ENCODE measurements at places on chromosomes 7 and 10.

- no peak for DNase-seq
Measured at GRCh38 chr10:52933748-52934147, 161.2 kb upstream of the MBL2 start.

DNA sequence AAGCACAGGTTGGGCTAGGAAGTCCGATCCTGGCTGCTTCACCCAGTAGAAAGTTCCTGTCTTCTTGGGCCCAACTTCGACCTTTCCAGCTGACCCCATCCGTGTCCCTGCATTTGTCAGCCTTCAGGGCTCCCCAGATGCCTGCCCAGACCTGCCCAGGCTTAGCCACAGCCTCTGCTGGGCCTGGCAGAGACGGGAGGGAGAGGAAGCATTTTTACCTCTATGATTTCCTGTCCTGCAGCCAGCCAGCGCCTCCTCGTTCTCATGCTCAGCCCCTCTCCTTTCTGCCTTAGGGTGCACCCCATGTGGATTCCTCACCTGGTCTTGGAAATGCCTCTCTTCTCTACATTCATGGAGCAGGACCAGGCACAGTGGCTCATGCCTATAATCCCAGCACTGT is 3.7 kb downstream of the METTL27 start:
- DNase-seq: peak; percentile 23

- DNase-seq: no peak
Measured at GRCh38 chr10:132062641-132063390, 2.9 kb upstream of the JAKMIP3 start.

- DNase-seq: no peak
Measured at GRCh38 chr10:119539359-119539825, 3.1 kb downstream of the RGS10 start.

DNA sequence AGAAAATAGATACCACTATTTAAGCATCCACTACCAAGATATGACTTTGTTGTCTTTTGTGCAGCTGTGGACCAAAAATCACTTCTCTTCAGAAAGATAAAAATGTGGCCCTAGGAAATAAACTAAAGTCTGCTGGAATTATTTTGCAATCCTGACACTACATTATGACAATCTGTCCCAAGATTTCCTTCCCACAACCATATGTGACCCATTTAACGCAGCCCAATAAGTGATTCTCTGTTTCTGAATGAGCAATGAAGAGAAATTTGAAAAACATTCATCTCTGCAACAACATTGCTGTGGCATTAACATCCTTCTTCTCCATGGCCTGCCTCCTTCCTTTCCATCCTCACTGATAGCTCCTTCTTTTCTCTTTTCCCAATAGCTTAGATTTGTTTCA is 212.0 kb downstream of the TSPAN12 start:
- no peak for DNase-seq

GRCh38 chr7:21526007-21526406 is 16.8 kb upstream of the DNAH11 start:
- no peak for DNase-seq

- DNase-seq: peak; percentile 54
Measured at GRCh38 chr7:33130184-33130583, 820 bp downstream of the BBS9 start.

DNA sequence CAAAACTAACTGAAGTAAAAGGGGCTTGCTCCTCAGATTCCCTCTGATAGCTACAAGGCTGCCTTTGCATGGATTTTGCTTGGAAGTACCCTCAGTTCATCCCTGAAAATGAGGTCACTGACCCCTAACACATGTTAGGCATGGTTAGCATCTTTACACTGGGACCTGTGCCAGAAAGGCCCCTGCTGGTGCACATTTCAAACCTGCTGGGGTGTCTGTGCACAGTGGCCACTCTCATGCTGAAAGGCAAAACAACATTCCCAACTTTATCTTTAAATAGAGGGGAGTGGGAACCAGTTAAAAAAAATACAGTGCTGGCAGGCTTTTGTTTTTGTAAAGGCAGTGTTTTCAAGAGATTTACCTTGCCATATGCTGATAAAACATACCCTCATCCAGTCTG is 99.1 kb downstream of the ANK3 start:
- DNase-seq: no peak

- DNase-seq: peak; percentile 9
Measured at GRCh38 chr7:124440081-124440480, 325.5 kb downstream of the GPR37 start.

DNA sequence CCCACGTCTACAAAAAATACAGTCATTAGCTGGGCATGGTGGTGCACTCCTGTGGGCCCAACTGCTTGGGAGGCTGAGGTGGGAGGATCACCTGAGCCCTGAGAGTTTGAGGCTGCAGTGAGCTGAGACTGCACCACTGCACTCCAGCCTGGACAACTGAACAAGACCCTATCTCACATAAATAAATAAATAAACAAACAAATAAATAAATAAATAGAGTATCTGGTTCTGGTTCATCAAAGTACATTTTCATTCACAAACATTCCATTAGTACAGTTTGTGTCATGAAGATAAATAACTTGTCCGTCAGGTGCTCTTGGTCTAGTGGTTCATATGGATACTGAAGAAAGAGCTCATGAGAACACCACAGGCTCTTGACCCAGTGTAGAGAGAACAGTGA is 96.4 kb downstream of the RSU1 start:
- DNase-seq: no peak

DNA sequence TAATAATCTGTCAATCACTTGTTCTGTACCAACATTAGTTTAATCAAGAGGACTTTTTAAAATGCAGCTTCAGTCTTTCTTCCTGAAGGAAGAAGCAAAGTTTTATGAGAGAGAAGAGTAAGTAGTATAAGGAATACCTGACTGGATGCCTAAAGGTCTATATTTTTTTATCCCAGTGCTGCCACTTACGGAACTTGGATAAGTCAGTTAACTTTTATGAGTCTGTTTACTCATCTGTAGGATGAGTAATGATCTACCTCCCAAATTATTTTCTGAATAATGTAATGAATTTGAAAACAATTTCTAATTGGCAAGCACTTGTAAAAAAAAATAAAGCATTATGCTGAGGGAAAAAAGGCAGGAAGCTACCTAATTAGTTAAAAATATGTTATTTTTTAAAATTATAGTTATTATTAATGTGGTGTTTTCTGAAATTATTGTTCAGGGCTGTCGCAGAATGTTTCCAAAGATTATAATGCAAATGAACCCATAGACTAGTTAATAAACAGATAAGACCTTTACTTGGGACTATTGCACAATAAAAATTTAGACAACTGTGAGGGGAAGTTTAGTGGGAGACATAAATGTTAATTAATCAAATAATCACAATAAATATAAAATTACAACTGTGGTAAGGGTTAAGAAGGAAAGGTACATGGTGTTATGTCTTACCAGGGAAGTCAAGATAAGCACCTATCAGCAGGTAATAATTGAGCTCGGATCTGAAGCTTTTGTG is 24.6 kb downstream of the SLK start:
- peak; percentile 27 for DNase-seq

GRCh38 chr7:24619978-24620377 is 46.7 kb downstream of the PALS2 start:
- no peak for DNase-seq

GRCh38 chr10:22183771-22184461 is 33.9 kb downstream of the EBLN1 start:
- DNase-seq: no peak

- no peak for DNase-seq
Measured at GRCh38 chr7:86747698-86748097, 104.0 kb downstream of the GRM3 start.

GRCh38 chr10:101780818-101781654 is 2.2 kb downstream of the NPM3 start:
- peak; percentile 61 for DNase-seq

GRCh38 chr10:49512121-49512809 is 26.7 kb downstream of the ERCC6 start:
- peak; percentile 8 for DNase-seq

DNA sequence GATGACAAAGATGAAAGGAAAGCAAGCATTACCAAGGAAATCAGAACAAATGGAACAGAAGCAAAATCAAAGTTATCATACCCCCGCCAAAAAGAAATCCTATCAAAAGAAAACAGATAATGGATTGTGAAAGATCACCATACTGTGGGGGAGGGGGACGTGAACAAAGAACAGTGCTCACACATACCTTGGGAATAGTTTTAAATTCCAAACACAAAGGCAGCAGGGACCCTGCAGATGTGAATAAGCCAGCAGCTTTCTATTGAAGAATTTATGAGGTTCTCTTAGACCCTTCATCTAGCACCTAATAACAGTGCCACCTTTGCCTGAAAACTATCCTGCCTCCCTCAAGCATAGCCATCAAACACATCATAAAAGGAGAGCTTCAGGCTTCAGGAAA is 94.0 kb downstream of the AKR1D1 start:
- no peak for DNase-seq

DNA sequence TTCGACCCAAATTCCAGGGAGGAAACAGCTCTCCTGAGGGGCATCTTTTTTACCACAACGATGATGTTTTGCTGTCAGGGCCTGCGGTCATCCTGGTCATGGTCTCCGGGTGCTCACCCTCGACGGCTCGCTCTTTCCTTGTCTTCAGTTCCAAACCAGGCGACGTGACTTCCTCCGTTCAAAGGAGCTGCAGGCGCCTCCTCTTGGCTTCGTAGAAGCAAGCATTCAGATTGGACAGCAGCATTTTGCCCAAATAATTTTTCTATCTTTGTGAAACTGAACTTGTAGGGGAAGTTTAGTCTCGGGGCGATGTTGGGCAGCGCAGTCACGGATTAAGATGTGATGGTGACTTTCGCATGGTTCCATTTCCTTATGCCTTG is 208.9 kb downstream of the DNAJB6 start:
- DNase-seq: no peak

GRCh38 chr10:3750854-3751253 is 34.2 kb downstream of the KLF6 start:
- DNase-seq: no peak

- DNase-seq: no peak
Measured at GRCh38 chr7:108407676-108408075, 48.6 kb downstream of the NRCAM start.

DNA sequence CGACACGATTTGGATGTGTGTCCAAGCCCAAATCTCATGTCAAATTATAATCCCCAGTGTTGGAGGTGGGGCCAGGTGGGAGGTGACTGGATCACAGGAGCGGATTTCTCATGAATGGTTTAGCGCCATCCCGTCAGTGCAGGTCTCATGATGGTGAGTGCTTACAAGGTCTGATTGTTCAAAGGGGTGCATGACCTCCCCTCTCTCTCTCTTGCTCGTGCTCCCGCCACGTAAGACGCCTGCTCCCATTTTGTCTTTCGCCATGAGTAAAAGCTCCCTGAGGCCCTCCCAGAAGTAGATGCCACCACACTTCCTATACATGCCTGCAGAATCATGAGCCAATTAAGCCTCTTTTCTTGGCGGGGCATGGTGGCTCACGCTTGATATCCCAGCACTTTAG is 71.5 kb upstream of the NANOS1 start:
- no peak for DNase-seq

- no peak for DNase-seq
Measured at GRCh38 chr7:30683816-30684215, 1.6 kb upstream of the CRHR2 start.

- DNase-seq: no peak
Measured at GRCh38 chr7:63041786-63042185, 956.9 kb upstream of the ZNF722 start.

DNA sequence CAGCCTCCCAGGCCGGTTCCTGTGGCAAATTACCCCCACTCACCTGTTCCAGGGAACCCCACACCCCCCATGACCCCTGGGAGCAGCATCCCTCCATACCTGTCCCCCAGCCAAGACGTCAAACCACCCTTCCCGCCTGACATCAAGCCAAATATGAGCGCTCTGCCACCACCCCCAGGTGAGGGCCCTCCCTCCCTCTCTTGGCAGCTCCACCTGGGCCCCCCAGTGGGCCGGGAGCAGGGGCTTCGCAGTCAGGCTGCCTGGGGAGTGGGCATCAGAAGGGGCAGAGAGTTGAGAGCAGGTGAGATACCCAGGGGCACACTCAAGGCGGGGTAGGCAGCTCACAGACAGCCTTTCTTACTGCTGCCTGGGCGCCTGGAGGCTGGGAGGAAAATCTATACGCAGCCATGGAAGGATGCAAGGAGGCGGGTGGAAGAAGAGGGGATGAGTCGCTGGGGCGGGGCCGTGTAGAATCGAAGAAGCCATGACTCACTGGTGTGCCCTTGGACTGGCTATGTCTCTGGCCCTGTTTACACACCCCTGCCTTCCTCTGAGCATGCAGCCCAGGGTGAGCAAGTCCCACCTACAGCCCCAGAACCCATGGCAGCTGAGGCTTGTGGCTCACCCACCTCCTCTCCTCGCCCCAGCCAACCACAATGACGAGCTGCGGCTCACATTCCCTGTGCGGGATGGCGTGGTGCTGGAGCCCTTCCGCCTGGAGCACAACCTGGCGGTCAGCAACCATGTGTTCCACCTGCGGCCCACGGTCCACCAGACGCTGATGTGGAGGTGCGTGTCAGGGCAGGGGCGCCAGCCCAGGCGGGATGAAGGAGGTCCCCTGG is 48.6 kb upstream of the PPIF start:
- DNase-seq: peak; percentile 98

- DNase-seq: no peak
Measured at GRCh38 chr10:35607475-35608327, 2.6 kb downstream of the GJD4 start.

DNA sequence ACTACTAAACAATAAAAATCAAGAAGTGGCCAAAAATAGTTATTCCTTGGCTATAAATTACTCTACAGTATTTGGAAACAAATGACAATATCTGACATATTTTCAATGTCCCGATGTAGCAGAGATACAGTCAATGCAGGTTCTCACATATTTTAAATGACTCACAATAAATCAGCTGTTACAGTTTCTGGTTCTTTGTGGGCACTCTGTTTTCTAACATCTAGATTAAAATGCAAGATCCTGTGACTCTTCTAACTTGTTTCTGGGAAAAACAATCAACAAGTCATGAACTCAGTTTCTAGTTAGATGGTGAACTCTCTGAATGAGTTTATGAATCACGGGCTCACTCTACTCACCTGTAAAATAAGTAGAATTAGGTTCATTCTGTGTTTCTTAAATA is 849.6 kb upstream of the MBL2 start:
- DNase-seq: no peak

GRCh38 chr7:137970253-137970975 is 31.5 kb downstream of the CREB3L2 start:
- DNase-seq: peak; percentile 94

GRCh38 chr7:44808914-44809393 is 12.5 kb downstream of the PPIA start:
- no peak for DNase-seq

Measured in M059J (cell line).